ENCODE measurements at places on chromosomes 16 and 17.

DNA sequence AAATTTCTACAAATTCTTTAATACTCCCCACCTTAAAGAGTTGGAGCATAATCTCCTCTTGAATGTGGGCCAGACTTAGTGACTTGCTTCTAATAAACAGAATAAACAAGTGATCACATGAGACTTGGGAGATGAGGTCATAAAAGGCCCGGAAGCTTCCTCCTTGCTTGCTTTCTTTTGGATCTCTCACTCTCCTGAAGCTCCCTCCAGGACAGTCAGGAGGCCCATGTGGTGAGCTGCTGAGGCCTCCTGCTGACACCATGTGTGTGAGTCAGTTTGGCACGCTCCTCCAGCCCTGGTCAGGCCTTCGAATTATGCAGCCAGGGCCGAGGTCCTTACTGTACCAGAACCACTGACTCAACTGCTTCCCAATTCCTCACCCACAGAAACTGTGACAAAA, 53.2 kb downstream of the NDEL1 start:
- DNase-seq = peak; percentile 95

GRCh38 chr16:85557083-85557970, 55.8 kb upstream of the GSE1 start:
- DNase-seq = peak; percentile 41

DNA sequence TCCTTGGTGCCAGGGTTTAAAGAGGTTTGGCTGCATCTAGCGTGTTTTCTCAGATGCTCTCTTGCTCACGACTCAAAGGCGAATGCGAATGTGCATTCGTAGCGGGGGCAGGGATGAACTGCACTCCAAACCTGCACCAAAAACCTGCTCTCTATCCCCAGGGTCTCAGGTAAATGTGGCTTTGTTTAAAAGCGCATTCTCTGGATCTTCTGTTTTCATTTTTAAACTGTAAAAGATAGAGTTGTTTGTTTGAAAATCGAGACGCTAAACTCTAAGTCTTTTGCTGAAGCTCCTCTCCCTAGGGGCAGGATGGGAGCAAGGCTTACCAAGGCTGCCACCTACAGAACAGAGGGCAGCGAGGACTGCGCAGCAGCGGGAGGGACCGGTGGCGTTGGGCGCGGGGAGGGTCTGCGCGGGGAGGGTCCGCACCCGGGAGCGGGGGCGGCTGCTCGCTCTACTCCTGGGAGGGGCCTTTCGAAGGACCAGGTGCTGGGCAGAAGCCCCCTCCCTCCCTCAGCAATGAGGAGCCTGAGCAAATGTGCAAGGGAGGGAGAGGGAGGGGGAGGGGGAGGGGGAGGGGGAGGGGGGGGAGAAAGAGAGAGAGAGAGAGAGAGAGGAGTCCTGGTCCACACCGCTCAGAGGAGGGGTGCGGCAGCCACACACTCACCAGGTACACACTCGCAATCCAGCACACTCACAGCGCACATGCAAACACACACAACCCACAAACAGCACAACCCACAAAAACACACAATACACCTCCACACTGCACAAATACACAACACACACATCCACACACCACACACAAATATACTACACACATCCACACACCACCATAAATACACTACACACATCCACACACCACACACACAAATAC, 142.8 kb downstream of the GRIN2A start:
- DNase-seq = peak; percentile 71

- peak; percentile 44 for DNase-seq
These were observed 5.3 kb upstream of the HAS3 start for GRCh38 chr16:69100071-69100691.

DNA sequence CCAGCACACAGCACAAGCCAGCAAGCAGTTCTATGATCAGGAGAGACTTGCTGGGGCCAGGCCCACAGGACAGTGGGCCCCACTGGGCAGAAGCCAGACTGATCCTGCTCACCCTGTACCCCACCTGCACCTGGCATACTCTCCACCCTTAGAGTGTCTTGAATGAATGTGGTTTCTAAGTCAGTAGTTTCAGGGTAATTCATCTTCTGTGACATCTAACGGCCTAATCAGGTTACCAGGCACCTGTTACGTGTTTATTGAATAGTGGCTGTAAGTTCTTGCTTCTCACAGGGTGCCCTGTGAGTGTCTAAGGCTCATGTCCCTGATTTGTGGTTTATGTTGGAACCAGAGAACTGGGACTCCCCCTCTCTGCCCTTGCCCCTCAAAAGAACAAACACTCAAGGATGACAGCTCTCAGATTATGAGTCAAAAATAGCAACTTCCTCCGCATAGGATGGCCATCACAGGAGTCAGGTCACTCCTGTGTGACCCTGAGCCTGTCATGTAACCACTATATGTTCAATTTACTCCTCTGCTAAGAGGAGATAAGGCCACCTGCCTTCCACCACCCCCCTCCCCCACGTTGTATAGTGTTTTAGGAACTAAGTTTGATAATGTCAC, 7.0 kb upstream of the OR2C1 start:
- no peak for DNase-seq

GRCh38 chr17:81868674-81869220, 2.4 kb downstream of the ARHGDIA start:
- peak; percentile 91 for DNase-seq

- DNase-seq = no peak
These were observed 3.5 kb downstream of the CTRB1 start for GRCh38 chr16:75222271-75222783.

- no peak for DNase-seq
These were observed 228.4 kb downstream of the CPPED1 start for GRCh38 chr16:12575288-12575687.

DNA sequence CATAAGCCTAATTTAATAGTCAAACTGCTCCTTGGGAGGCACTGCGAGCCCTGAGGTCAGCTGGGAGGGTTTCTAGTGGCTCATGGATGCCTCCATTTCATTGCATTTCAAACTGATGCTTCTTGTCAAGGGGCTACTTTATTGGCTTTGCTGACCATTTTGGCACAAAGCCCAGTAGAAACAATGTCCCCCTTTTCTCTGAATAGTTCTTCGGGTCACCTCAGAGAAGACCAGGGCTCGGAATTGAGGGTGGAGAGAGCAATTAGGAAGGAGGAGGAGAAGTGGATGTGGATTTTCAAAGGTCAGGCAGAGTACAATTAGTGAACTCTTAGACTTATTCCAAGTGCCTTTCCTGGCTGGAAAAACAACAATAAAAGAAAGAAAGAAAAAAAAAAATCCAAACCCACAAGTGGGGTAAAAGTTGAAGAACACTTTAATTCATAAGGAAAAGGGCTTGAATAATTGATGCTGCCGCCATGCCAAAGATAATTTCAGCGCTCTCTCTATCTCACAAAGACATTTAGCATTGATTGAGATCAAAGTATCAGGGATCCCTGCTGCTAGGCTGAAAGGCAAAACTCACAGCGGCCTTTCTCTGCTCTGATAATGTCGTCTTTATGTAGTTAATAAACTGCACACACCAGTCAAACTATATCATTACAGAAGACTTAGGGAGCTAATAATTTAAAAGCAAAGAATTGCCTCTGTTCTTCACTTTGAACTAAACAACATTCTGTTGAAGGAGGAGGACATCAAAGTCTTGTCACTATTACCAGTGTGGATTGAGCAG, 122.7 kb downstream of the RGS9 start:
- no peak for DNase-seq

GRCh38 chr17:31926100-31926729, 10.6 kb upstream of the SUZ12 start:
- DNase-seq = no peak

GRCh38 chr17:10836966-10837590, 809 bp downstream of the PIRT start:
- DNase-seq = no peak
